ENCODE measurements at places on chromosomes 4 and X.
A peak's percentile ranks its signal among the peaks of the same experiment; 100 is the strongest.

DNA sequence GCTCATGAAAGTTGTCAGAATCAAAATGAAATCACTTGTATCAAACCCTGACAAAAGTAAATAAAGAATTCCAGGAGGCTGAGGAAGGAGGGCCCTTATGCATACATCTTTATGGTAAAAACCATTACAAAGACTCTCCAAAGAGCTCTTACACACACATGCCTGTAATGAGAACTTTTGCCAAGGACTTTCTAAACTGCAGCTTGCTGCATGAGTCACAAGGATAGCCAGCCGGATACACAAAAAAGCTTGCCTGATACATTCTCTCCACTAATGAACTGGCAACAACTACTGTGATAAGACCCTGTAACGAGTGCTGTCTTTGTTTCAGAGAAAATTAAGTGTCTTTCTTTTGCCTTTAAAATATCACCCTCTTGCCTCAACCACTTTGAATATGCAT, 618.1 kb downstream of the PPP4R3C start:
- no peak for DNase-seq

DNA sequence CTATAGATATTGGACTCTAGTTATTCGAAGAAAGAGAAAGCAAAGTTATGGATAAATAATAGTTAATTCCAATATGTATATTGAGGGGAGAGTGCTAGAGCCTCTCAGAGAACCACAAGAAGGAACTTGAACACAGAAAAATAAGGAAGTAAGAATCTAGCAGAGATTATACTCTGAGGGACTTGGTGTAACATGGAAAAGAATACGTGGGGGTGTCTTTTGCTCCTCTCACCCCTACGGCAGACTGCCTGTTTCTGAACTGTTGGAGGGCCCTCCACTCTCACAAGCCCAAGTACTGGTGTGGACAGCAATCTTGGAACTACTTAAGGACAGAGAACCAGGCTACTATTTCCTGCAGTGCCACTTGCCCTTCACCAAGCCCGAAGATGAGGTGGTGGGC, 1174.4 kb upstream of the PCDH10 start:
- no peak for DNase-seq

DNA sequence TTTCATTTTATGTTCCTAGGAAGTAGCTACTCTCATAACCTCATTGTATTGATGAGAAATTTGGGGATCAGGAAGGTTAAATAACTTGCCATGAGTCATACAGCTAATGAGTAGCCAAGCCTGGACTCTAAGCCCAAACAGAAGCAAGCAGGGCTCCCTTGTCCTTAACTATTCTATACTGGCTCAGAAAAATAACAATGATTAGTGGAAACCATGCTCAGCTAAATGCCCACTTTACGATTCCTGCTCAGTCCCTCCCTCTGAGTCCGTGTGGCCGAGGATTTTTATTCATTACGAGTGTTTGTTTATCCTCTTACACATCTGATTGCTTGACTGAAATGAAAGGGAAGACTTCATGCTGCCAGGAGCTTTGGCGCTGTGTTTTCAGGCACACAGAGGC, 100.9 kb downstream of the SLC34A2 start:
- DNase-seq, result no peak

- DNase-seq, result no peak
Measured at GRCh38 chr4:93659629-93660028, 168.9 kb upstream of the ATOH1 start.

GRCh38 chr4:87049508-87049907, 114.7 kb downstream of the AFF1 start:
- DNase-seq, result no peak

- DNase-seq, result no peak
Measured at GRCh38 chrX:113980953-113981352, 602.9 kb upstream of the HTR2C start.

DNA sequence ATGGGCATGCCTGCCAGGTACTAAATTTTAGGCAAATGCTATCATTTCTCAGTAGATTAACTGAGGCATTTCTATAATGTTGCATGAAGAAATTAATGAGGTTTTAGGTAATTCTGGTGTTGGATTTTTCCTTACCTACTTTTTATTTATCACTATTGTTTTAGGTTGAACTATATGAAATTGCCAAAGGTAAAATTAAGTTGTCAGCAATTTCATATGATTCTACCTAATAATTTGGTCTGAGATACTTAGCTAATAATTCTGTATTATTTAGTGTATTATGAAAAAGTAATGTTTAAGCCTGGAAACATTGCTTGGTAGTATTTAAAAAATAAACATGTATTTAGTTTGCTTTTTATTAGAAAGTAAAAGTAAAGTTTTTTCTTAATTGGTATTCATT, 22.7 kb downstream of the SLC4A4 start:
- DNase-seq, result no peak

DNA sequence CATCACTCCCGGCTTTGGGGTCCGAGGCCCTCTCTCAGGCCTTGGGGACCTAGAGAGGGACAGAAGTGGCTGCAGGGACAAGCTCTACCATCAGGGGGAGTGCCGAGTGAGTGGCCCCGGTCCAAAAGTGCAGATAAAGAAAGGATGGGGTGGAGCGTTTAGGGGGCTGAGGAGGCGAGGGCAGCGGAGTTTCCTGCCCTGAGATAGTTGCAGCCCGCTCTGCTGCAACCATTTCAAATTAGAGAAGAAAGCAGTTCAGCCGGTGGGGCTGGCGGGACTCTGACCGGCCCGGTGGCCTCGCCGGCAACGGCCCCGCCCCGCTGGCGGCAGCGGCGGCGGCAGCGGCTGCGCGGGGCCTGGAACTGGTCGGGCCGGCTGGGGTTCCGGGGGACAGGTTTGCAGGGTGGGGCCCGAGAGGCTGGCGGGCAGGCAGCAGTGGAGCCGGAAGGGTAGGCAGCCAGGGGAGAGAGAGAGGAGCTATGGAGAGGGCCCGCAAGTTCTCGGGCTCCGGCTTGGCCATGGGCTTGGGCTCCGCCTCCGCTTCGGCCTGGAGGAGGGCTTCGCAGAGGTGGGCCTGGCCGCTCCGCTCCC, 7.6 kb downstream of the DLG3 start:
- DNase-seq, result no peak

- DNase-seq, result no peak
Measured at GRCh38 chr4:36439556-36439955, 158.1 kb downstream of the DTHD1 start.

DNA sequence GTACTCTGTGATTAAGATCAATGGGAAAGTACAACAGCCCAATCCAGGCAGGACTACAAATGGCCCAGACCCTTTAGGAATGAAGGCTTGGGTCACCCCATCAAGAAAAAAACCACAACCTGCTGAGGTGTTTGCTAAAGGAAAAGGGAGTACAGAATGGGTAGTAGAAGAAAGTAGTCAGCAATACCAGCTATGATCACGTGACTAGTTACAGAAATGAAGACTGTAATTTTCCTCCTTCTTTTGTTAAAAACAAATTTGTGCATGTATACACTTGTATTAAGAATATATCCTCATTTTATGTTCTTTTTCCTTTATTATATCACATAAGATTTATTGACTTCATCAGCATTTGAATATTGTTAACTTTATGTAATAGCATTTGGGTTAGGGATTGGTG, 160.1 kb upstream of the TBX22 start:
- DNase-seq, result no peak

GRCh38 chr4:165874072-165874790, 1.2 kb downstream of the TLL1 start:
- no peak for DNase-seq

- no peak for DNase-seq
Measured at GRCh38 chrX:137432609-137433008, 133.3 kb upstream of the ZIC3 start.

- no peak for DNase-seq
Measured at GRCh38 chrX:20053537-20053936, 62.7 kb upstream of the BCLAF3 start.

DNA sequence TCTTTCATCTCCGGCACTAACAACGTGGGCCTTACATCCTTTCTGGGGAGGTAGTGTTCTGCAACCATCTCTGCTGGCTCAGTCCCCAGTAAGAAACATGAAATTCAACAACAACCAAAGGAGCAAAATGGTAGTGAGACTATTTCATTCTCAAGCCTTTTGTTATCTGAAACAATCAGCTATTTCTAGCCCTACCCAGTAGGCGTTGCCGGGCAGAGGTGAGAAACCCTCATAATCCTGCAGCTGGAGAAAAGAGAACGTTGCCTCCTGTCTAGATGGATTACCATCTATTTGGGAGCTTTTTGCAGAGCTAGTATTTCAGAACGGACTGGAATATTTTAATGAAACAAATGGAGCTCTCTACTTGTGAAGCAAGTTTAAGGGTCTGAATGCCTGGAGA, 66.4 kb upstream of the GPR174 start:
- DNase-seq, result no peak

DNA sequence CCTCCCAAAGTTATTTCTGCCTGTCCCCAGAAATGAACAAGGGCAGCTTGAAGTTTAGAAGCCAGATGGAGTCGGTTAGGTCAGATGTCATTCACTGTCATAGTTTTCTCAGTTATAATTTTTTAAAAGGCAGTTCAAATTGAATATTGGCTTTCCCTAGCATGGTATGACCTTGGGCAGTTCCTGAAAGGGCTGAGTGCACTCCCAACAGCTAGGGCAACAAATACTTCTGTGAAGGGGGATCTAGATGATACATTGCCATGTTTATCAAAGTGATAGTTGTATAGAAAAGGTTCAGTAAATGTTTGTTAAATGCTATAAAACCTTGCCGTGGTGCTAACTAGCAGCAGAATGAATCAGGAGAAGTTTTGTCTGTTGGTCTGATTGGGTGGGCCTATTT, 938.1 kb upstream of the GRIA3 start:
- no peak for DNase-seq

DNA sequence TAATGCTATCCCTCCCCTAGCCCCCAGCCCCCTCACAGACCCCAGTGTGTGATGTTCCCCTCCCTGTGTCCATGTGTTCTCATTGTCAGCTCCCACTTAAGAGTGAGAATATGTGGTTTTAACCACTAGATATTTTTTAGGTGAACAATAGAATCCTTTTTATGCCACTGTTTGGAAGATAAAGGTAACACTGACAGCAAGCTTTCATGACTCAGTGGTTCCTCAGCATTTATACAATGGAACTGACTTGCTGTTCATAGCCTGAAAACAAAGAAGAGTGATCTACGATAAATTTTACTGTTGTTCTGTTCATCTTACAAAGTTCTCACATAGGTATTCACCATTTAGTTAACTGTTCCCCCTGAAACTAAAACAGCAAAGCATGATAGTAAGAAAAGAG, 147.8 kb downstream of the ARHGAP10 start:
- DNase-seq, result peak; percentile 3

GRCh38 chr4:38099908-38100407, 139.8 kb downstream of the PTTG2 start:
- DNase-seq, result peak; percentile 68

DNA sequence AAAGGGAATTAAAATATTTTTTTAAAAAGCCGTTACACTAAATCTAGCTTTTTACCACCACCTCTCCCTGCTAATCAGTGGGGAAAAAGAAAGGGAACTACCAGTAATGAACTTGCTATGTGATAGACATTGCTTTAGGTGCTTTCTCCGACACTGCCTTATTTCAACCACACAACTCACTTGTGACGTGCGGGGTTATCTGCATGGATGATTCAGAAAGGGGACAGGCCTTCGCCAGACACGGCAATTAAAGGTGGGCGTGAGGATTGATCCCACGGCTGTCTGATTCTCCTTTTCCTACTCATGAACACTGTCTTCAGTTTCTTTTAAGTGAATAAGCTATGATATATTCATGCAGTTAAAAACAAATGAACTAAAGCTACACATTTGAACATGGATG, 882 bp upstream of the CXCR3 start:
- DNase-seq, result no peak

DNA sequence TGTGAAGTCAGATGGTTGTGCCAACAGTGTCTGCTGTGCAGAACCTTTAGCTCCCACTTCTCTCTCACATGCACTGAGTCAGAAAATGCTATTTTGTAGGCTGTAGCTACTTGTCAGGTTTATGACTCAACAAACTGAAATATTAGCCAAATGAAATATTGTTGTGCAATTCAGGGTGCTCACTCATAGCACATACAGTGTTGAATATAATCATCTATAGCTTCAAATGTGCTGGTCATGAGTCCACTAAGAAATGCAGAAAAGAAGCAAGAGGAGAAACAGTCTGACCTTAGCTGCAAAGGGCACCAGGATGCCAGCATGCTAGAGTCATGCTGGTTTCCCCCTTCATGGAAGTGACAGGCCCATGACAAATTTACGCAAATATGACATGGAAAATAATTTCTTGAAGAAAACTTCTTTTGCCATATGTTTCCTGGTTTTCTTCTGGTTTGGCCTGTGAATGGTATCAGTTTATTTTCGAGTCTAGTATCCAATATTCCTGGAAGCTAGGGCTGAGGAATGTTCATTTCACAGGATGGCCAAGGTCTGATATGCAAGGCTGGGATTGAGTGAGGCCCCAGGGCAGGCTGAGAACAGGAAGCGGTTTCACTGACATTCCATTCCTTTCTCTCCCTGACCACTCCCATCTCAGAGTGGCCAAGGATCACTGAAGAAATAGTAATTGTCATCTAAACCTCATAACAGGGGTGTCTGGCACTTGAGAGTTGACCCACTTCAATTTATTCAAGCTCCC, 10.3 kb upstream of the CXCL2 start:
- DNase-seq, result peak; percentile 96

- no peak for DNase-seq
Measured at GRCh38 chrX:119105826-119106225, 21.8 kb downstream of the KIAA1210 start.

DNA sequence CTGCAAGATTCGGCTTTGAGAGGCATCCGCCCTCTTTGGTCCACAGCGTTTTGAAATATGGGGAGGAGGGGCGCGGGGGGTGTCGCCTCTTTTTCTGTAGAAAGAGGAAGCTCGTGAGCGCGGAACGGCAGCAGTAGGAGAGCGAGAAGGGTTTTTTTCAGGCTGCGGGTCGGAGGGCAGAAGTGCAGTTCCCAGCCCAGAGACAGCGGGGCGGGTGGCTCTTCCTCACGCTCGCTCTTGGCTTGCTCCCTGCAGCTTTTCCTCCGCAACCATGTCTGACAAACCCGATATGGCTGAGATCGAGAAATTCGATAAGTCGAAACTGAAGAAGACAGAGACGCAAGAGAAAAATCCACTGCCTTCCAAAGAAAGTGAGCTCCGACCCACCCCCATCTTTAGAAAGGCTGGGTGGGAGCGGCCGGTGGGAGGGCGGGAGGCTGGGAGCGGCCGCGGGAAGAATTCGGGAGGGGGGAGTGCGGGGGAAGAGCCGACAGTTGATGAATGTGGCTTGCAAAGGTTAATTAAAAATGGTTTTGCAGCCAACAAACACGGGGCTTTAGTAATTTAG, 1.2 kb downstream of the TMSB4X start:
- no peak for DNase-seq

- DNase-seq, result no peak
Measured at GRCh38 chr4:181971973-181972372, 271.2 kb upstream of the TENM3 start.
